Activated CD4-positive, alpha-beta T cell treated with anti-CD3 and anti-CD28 coated beads for 36 hours (primary cell): ENCODE measurements at places on chromosomes 2 and 18. TPM values are rescaled to one million over a fixed set of nuclear protein-coding genes. Genes with fewer than 3 reads are reported as not detected.

GRCh38 chr2:122864728-122865127, 1109.3 kb downstream of the TSN start:
- no peak for DNase-seq
- H3K27me3 ChIP-seq: no peaks in the 10 kb centered on the region
- H3K27ac ChIP-seq: no peak overlapping the region
- no peaks in the 10 kb centered on the region for H3K36me3 ChIP-seq
- H3K4me1 ChIP-seq: no peaks in the 10 kb centered on the region
- H3K4me3 ChIP-seq: no peak overlapping the region

DNA sequence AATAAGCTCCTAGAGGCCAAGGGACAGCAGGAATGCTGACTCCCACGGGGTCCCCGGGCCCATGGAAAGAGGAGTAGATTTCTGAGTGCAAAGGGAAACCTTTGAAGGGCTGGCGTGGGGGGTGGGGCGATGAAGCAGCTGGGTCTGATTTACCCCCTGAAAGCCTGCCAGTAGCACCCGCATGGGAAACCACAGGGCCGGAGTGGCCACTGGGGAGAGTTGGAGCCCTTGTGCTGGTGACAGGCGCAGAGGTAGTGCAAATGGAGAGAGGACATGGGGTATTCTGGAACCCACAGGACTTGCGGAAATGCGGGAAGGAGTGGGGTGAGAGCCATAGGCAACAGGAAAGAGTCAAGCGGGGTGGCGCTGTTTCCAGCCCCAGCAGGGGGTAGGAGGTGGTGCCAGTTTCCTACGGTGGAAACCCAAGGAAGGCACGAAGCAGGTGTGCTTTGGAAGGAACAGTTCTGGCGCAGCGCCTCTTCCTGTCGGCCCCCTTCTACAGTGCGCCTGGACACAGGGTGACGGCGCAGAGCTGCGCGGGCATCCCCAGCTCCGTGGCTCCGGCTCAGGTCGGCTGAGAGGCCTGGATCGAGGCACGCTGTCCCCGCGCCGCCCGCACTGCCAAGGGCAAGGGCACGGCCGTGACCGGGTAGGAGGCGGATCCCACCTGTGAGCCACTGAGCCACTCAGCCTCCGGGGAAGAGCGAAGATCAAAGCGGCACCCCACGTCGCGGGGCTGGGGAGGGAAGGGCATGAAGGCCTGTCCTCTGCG, 149.0 kb upstream of the GLI2 start:
- H3K27me3 ChIP-seq: peaks cover 40% of the 10 kb centered on the region
- no peaks in the 10 kb centered on the region for H3K36me3 ChIP-seq
- H3K27ac ChIP-seq: no peak overlapping the region

The SPDYA gene
- total RNA-seq: 0.93 TPM

The ARMC9 gene
- 2.5 TPM for total RNA-seq

The MC2R gene
- not detected for total RNA-seq

DNA sequence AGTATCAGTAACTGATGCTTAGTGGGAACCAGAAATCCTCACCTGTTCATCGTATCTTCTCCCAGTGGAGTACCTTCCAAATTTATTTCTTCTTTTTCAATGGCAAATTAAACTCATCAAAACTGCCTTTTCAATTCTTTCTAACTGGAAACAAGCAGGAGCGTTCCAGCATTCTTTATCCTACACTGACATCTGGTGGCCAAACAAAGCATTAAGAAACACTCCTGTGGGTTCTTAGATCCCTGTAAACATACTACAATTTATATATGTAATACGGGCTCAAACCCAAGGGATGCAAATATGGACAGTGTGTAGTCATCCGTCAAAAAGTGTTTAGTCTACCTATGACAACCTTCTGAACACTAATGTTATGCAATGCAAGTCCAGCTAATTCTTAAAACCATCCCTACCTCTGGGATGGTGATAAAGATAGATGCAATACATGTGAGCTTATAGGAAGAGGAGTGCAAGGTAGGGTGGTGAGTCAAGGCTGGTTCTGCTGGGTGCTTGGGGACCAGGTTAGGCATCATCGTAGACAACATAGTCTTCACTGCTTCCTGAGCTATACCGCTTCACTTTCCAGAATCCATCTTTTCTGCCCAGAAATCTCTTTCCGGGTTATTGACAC, 375.0 kb downstream of the CTNNA2 start:
- no peak overlapping the region for H3K27ac ChIP-seq
- no peaks in the 10 kb centered on the region for H3K4me1 ChIP-seq
- H3K27me3 ChIP-seq: peaks cover 7% of the 10 kb centered on the region
- H3K36me3 ChIP-seq: no peaks in the 10 kb centered on the region
- peak; percentile 43 for DNase-seq

- no peak overlapping the region for H3K4me3 ChIP-seq
- no peaks in the 10 kb centered on the region for H3K36me3 ChIP-seq
- DNase-seq: no peak
- no peak overlapping the region for H3K27ac ChIP-seq
- no peaks in the 10 kb centered on the region for H3K4me1 ChIP-seq
These were observed 313.0 kb upstream of the NRXN1 start for GRCh38 chr2:51344886-51345285.

DNA sequence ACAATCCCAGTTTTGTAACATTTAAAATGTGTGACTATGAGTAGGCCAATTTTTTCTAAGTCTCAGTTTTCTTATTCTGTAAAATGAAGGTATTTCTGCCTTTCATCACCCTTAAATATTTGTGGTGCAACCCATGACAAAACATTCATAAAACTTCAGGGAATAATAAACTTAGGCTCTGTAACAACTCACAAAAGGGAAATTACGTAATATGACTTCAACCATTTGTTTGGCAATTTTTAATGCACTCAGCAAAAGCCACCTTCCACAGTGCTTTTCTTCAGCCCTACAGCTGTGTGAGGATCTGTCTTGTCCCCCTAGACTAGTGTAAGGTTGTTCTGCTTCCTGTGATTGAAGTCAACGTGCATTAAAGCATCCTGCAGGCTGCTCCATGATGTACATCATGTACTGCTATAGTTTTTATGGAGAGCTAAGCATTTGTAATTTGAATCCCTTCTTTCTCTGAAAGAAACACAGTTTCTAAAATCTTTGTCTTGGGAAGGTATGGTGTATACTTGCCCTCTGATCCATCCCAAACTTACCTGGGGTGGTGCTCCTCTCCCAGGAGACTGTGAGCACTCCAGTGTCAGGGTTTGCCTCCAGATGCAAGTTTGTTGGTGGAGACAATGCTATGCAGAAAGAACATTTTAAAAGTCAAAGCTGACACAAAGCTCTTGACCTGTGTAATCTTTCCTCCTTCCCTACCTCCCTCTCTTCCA, 39.1 kb downstream of the FN1 start:
- no peak overlapping the region for H3K27ac ChIP-seq
- H3K36me3 ChIP-seq: no peaks in the 10 kb centered on the region
- H3K4me1 ChIP-seq: no peaks in the 10 kb centered on the region
- no peak overlapping the region for H3K4me3 ChIP-seq
- H3K27me3 ChIP-seq: no peaks in the 10 kb centered on the region

DNA sequence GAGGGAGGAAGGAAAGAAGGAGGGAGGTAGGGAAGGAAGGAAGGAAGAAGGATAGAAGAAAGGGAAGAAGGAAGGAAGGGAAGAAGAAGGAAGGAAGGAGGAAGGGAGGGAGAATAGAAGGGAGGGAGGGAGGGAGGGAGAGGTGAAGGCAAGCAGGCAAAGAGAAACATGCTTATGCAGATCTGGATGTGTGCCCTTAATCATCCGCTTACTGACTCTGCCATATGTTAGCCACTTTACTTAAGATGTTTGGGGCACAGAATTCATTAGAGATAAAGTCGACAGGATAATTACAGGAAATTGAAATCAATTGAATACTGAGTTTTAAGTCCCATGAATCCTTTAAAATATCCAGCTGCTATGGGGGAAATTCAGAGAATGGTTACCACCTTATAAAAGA, 334.2 kb downstream of the GRB14 start:
- no peak overlapping the region for H3K4me3 ChIP-seq
- H3K36me3 ChIP-seq: no peaks in the 10 kb centered on the region
- H3K4me1 ChIP-seq: no peaks in the 10 kb centered on the region
- no peak overlapping the region for H3K27ac ChIP-seq
- no peaks in the 10 kb centered on the region for H3K27me3 ChIP-seq
